ENCODE measurements at places on chromosomes 4 and X.

GRCh38 chr4:41177016-41177415, 37.3 kb downstream of the APBB2 start:
- peak; percentile 87 for DNase-seq

DNA sequence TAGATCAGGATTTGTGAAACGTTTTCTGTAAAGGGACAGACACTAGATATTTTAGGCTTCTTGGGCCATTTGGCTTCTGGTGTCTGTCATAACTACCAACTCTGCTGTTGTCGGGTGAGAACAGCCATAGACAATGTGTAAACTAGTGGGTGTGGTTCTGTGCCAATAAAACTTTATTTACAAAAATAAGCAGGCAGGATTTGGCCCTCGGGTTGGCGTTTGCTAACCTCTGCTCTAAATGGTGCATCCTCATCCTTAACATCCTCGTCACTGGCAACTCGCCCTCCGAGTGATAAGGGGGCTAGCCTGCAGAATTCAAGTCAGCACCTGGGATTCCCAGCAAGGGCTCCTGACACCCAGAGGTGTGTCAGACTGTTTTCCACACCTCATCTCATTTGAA, 105.8 kb upstream of the MSX1 start:
- no peak for DNase-seq

DNA sequence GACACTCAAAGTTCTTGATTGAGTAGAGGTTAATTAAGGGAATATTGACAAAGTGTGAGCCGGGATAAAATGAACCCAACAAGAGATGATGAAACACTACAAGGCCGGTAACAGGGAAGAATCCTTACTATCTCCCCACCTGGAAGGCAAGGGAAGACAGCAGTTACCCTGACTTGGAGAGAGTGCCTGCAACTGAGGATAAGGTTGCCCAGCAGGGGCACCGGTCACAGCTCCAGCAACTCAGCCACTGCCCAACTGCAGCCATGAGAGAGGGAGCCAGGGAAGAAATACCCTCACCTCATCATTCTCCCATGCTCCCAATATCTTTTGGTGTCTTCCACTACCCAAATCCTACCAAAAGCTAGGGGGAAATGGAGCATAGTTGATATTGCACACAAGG, 212.7 kb downstream of the KCTD8 start:
- DNase-seq, result no peak

- no peak for DNase-seq
Measured at GRCh38 chrX:45956191-45956870, 588.9 kb downstream of the ZNF674 start.

All from foreskin fibroblast (primary cell).